Effector memory CD8-positive, alpha-beta T cell (primary cell): ENCODE measurements at places on chromosomes 7 and 10.

DNA sequence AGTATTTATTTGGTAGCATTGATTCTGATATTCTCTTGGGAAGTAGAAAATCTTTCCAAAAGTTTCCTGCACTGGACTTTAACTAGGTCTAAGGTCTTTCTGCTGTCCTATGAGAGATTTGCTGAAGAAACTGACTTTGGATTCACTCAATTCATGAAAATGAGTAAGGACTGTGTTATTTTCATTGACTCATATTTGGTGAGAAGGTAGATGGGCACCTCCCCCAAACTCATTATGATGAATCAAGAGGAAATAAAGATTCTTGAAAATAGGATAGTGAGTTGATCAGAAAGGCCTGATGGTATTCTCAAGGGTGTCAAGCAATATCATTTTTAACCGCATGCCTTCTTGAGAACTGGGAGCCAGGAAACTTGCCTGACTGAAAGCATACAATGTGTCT is 110.3 kb downstream of the RNF133 start:
- no peak for DNase-seq

- DNase-seq = no peak
Measured at GRCh38 chr7:130853503-130854279, 119.7 kb upstream of the KLF14 start.

- DNase-seq = no peak
Measured at GRCh38 chr10:130901311-130902165, 410.0 kb downstream of the TCERG1L start.

DNA sequence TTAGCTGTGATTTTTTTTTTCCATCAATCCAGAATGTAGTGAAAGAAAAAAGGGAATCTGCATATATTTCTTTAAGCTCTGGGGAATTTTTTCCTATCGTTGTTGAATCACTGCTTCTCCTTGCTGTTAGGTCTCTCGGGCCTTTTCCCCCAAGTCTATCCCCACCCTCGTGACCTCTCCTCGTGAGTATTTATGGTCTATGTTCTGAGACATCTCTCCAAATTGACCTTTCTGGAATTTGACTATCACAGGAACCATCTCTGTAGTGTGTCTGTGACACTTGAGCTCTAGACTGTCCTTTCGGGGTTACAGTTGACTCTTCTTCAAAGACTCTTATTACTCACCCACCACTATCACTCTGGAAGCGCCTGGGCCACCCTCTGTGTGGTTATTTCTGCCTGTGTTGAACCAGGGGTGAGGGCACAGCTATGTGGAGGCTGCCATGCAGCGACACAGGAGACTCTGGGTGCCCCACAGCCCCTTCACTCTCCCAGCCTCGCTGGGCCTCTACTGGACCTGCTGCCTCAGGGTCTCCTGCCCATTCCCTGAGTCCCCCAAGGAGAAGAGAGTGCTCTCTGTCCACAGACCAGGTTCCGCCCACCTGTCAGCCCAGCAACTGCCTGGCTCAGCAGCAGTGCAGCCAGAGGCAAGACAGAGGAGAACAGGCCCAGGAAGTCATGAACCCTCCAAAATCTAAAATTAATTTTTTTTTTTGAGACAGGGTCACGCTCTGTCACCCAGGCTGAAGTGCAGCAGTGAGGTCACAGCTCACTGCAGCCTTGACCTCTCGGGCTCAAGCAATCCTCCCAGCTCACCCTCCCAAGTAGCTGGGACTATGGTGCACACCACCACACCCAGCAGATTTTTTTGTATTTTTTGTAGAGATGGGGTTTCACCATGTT is 45.7 kb upstream of the PTPRN2 start:
- DNase-seq = no peak

GRCh38 chr7:32070406-32071360 is at the start of gene PDE1C:
PDE1C (minus strand) TSS chr7:32070407.
- DNase-seq = no peak
